ENCODE measurements at places on chromosomes 12 and 14.

GRCh38 chr14:24037658-24038037, 14.2 kb upstream of the CARMIL3 start:
- DNase-seq = no peak

DNA sequence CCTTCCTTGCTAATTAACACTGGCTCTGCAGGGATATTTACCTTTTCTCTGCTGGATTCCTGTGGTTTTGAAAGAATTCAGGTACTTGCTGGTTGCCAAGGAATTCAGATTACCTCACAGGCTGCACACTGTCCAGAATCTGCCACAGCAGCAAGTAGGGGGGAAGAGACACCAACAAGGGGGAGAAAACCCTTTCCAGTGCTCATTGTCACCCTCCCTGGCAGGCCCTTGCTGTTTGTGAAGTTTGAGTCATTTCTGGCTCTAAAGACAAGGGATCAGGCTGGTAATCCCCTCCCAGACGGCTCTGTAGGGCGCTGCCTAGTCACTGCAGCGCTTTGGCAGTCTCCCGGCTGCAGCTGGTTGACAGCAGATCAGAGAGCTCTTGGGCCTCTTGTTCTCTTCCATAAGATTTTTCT, 50.8 kb downstream of the TTLL5 start:
- DNase-seq = no peak

DNA sequence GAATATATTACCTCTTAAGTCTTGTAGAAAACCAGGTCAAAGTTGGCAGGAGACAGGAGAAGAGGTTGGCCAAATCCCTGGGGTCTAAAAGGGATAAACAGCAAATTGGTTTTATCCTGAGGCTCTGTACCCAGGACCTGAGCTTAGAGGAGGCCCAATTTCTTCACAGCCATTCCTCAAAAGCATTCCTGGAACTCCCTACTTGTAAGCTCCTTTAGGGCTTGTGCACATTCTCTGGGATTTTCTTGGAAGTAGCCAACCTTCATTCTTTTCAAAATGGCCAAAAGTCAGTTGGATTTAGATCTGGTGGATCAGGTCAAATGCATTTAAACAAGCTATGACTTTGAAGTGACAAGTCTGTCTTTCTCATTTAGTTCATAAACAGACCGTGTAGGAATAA, 152.1 kb upstream of the PLXNC1 start:
- no peak for DNase-seq

DNA sequence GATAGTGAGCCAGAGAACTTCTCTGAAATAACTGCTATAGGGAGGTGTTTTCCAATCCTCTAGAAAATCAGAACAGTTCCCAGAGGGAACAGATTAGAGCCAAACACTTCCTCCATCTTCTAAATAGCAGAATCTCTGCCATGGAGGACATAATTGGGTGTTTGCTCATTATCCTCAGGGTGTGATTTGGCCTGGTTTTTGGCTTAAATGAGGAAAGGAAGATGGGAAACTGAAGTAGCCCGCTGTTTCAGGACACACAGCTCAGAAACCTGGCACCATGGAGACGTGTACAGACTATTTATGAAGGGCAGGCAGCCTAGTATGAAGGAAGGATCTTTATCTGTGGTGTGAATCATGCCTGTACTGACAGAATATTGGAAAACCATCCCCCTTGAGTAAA, 231.7 kb upstream of the PRKD1 start:
- no peak for DNase-seq

DNA sequence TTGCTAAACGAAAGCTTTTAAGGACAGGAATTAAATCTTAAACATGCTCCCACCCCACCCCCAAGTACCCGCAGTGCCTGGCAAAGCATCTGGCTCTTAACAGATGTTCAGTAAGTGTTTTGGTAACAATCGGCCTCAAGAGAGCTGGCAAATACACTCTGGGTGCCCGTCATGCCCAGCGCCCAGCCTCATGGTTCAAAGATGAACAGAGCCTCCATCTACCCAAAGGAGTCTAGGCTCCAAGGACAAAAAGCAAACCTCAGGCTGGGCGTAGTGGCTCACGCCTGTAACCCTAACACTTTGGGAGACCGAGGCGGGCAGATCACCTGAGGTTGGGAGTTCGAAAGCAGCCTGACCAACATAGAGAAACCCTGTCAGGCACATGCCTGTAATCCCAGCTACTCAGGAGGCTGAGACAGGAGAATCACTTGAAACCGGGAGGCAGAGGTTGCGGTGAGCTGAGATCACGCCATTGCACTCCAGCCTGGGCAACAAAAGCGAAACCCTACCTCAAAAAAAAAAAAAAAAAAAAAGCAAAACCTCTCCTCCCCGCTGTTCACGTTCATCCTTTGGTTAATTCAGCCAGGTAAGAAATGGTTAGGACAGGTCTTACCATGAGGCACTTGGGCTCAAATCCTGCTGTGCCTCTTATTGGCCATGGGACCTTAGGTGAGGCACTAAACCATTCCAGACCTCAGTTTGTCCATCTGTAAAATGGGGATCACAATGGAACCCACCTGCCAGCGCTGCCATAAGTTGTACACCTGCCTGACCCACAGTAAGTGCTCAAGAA, 151.3 kb downstream of the BCL11B start:
- DNase-seq = no peak

GRCh38 chr12:104583301-104583700, 126.6 kb downstream of the CHST11 start:
- DNase-seq = no peak
